ENCODE measurements at places on chromosomes 7 and 10.

DNA sequence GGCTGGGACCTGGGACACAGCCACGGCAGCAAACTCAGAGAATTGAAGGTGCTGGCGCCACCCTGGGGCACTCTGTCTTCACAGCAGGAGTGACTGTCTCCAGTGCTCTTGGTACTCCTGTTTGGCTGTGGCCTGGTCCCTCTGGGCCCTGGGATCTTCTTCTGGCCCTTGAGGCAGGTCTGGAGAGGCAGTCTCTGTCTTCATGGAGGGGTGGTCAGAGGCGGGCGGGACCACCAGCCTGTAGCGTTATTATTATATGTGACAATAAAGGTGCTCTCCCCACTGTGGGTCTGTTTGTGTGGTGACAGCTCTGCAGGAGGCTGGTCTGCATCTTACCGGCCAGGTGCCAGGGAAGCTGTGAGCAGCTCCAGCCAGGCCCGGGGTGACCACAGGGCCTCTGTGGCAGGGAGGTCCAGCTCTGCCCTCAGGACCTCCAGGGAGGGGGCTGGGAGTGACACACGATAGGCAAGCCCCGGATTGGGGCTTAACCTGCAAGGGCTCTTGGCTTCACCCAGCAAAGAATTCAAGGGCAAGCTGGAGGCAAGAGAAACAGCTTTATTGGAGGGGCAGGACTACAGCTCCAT lies 70.3 kb downstream of the MYL10 start:
- no peak for DNase-seq

GRCh38 chr7:89514970-89515369 lies 639.3 kb upstream of the STEAP1 start:
- DNase-seq: no peak

DNA sequence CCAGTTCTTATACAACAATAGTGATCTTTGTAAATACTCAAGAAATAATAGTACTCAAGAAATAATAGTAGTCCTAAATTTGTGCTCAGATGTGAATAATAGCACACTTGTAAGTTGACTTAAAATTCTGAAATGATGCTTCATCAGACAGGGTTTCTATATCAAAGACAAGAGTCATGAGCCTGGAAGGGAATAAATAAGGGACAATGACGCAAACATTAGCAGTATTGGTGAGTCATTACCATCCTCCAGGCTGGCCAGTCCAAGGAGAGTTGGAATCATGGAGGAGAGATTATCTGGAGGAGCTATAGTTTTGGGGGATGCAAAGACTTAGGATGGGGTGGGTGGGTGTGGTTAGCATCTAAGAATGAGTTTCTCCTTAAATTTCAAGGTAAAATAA lies 6.1 kb upstream of the SH3PXD2A start:
- no peak for DNase-seq

GRCh38 chr10:27743877-27744801 lies 1.5 kb downstream of the MKX start:
- no peak for DNase-seq

- no peak for DNase-seq
Observed at GRCh38 chr10:12509016-12509793, 159.9 kb downstream of the CAMK1D start.

- no peak for DNase-seq
Observed at GRCh38 chr7:116762971-116763370, 91.0 kb downstream of the MET start.

- no peak for DNase-seq
Observed at GRCh38 chr7:134174795-134175261, 47.7 kb downstream of the LRGUK start.

- no peak for DNase-seq
Observed at GRCh38 chr7:8040768-8041369, 72.3 kb downstream of the GLCCI1 start.

- DNase-seq: no peak
Observed at GRCh38 chr10:103926722-103927319, 8.8 kb upstream of the STN1 start.

GRCh38 chr7:24406789-24407299 lies 122.9 kb downstream of the NPY start:
- no peak for DNase-seq

DNA sequence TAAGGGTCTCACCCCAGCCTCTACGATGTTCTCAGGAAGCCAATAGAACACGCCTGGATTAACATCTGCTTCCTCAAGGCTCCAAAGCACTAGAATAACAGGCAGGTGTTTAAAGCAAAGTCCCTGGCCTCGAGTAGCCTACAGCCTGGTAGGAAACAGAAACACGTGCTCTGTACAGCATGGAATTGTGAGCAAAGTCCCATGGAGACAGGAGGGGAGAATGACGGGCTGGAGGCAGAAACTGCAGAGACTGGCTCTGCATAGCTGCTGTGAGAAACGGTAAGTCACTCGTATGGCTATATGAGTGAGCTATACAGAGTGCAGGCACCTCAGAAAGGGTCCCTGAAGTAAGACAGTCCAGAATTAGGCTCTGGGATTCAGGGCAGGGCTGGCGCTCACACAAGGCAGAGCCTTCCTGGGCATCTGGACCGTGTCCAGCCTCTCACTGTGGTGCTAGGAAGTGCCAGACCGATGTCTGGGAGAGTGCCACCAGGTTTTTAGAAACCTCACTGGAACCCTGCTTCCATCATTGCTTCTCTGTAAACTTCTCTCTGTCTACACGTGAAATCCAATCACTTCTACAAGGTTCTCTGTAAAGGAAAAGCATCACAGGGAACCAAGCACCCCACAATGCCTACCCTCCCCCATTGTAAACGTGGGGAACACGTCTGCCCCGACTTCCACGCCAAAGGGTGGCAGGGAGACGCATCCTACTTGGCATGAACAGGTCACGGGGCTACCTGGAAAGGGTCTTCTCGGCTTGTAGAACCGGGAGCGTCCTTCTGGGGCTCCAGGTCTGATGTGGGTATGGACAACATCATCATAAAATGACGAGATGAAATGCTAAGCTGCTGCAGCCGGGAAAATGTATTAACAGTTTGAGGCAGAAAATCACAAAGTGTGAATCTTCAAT lies 38.8 kb upstream of the SHH start:
- no peak for DNase-seq

- no peak for DNase-seq
Observed at GRCh38 chr10:45006276-45007030, 5.7 kb downstream of the ZNF22 start.

- no peak for DNase-seq
Observed at GRCh38 chr7:107029061-107029763, 15.3 kb upstream of the PRKAR2B start.

DNA sequence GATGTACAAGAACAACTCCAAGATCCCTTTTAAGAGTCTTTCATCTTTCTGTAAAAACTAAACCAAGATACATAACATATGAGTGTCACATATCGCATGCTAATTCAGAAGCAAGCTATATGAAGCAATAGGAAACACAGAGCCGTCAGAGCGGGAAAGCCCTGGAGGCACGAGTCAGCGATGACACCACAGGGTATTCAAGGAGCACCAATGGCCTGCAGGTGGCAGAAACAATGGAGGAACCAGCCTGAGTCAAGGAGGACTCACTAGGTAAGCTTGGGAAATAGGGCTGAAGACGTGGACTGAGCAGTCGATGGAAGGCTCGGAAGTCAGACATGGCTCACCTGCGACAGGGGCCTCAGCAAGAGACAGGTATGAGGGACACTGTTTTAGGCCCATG lies 214.4 kb downstream of the FAM107B start:
- no peak for DNase-seq

- DNase-seq: no peak
Observed at GRCh38 chr7:153088601-153089000, 329.0 kb downstream of the ACTR3B start.

GRCh38 chr7:18995270-18995671 lies 122.2 kb downstream of the TWIST1 start:
- DNase-seq: no peak

DNA sequence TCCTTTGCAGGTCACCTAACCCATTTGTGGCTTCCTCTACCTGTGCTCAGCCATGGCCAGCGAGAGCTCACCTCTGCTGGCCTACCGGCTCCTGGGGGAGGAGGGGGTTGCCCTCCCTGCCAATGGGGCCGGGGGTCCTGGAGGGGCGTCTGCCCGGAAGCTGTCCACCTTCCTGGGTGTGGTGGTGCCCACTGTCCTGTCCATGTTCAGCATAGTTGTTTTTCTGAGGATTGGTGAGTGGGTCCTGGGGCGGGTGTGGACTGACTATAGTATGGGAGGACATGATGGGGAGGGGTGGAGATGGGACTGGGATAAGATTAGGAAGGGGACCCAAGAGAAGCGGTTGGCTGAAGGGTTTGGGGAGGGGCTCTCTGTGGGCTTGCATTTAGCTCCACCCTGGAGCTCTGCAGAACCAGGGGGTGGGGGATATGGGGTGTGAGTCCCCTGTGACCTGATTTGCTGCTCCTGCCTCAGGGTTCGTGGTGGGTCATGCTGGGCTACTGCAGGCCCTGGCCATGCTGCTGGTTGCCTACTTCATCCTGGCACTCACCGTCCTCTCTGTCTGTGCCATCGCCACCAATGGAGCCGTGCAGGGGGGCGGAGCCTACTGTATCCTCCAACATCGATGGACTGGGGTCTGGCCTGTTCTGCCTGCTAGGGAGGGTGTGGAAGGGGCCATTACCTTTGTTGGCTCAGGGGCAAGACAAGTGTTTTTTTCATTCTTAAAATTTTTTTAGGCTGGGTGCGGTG lies 1.8 kb downstream of the SLC12A9 start:
- no peak for DNase-seq

- no peak for DNase-seq
Observed at GRCh38 chr7:24478137-24478655, 95.1 kb upstream of the PALS2 start.

DNA sequence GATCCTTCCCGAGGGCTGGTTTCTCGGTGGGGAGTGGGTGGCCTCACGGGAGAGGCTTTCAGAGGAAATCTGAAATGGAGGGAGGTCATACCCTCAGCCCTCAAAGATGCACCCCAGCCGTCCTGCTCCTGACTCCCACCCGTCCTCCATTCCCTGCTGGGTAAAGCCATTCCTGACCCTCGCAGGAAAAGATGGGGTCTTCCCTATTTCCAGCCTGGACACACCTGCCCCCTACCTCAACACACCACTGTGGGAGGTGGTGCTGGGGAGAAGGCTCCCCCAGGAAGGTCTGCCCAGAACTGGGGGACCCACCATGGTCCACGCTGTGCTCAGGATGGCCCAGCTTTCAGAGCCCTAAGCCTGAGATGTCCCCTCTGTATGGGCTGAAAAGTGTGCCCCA lies 86.9 kb downstream of the CHST15 start:
- no peak for DNase-seq

- DNase-seq: no peak
Observed at GRCh38 chr7:154336295-154336694, 284.1 kb downstream of the DPP6 start.

GRCh38 chr10:11875494-11876281 lies 52.5 kb downstream of the PROSER2 start:
- no peak for DNase-seq

- no peak for DNase-seq
Observed at GRCh38 chr7:130719541-130719940, 14.5 kb downstream of the KLF14 start.

- no peak for DNase-seq
Observed at GRCh38 chr7:593324-594115, 73.9 kb upstream of the PDGFA start.

GRCh38 chr10:131495224-131495623 lies 183.7 kb upstream of the TCERG1L start:
- DNase-seq: no peak

DNA sequence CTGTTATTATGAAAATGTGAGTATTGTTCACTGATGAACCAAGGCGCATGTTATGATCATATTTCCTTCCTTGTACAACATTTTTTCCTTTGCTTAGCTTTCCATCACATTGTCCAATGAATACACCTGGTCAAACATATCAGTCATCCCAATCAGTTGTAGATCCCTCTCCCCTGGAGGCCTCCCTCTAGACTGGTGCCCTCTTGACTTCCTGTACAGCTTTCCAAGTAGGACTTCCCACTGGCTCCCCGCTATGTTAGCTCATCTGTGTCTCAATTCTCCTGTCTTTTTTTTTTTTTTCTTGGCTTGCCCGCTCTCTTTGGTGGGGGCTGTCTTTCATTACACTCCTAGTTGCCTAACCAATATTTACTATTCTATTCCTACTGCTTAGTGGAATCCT lies 214.2 kb upstream of the NPY start:
- DNase-seq: no peak

GRCh38 chr7:12770227-12770975 lies 83.0 kb downstream of the ARL4A start:
- no peak for DNase-seq

DNA sequence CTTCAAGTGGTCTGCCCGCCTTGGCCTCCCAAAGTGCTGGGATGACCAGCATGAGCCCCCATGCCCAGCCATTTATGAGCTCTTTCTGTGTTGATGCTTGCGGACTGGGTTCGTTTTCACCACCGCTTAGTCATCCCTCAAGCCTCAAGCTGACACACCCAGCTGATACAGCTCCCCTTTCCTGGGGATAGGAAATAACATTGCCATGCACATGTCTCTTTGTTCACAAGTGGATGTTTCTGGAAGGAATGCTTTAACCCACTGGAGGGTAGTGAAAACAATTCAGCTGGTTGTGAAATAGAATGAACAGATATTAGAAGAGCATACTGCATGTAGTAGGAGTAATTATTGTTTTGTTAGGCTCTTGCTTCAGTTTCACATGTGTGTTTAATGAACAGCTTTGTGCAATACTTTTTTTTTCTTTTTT lies 8.5 kb upstream of the METTL27 start:
- DNase-seq: no peak

DNA sequence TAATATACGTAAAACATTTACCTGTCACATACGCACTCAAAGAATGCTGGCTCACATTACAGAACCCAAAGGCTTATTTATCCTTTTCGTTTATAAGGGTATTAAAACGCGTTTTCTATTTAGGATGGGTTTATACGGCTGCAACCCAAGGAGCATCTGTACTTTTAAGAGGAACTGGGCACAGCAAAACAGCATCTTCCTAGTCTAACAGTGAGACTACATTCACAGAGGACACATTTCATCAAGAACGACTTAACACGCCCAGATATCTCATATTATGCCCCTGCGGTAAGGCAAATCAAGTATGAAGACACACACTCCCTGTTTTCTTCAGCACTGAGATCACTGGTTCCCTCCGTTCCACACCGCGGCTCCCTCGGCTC lies 533 bp upstream of the DMTF1 start:
- DNase-seq: no peak

GRCh38 chr10:30928742-30929141 lies 102.9 kb downstream of the ZNF438 start:
- DNase-seq: no peak

DNA sequence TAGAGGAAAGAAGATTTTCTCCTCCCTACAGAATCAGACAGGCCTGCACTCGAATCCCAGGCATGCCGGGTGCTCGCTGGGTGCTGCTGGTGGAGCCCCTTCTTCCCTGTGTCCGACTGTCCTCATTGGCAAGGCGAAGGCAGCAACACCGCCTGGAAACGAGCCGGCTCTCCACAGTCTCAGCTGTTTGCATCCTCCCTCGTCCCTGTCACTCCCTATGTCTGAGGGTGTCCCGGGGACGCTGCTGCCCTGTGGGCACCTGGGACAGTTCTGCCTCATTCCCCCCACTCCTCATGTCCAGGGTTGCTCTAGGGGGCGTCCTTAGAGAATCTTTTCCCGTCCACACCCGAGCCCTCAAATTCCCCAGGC lies 31.6 kb upstream of the TMEM72 start:
- no peak for DNase-seq

All from stimulated activated CD8-positive, alpha-beta memory T cell treated with anti-CD3 and anti-CD28 coated beads, Interleukin-12 subunit alpha, Interleukin-12 subunit beta, amount 100 ng/mL, for 4 hours (primary cell).